ENCODE measurements at places on chromosomes 1 and 21. TPM values are rescaled to one million over a fixed set of nuclear protein-coding genes. Genes with fewer than 3 reads are reported as not detected.

Gene FNDC5
- total RNA-seq: not detected

Gene GLMP
- total RNA-seq: 17.5 TPM

Gene FAM177B
- total RNA-seq: not detected

Gene ARHGEF10L
- 12.2 TPM for total RNA-seq

GRCh38 chr1:31667065-31667785 is 22.5 kb upstream of the PEF1 start:
- DNase-seq: no peak

- peak; percentile 34 for DNase-seq
These were observed 204.1 kb downstream of the GABPA start for GRCh38 chr21:25938658-25939395.

DNA sequence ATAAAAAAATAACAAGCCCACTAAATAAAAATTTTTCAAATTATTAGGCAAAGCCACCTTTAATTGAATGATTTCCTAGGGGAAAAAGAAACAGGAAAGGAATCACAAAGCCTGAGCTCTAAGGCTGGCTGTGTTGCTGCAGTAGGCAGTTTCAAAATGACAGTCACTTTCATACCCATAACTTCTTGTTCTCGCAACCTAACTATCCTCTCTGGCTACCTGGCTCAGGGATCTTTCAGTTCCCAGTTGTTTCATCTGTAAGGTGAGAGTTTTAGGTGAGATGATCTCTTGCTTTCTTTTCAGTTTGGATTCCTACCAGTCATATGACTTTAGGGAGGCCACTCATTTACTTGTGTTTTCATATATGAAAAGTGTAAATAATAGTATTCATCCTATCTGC is 226.1 kb downstream of the ASTN1 start:
- no peak for DNase-seq

GRCh38 chr1:109713636-109714035 is 1.6 kb downstream of the GSTM5 start:
- DNase-seq: no peak
